ENCODE measurements at places on chromosomes 12 and 14.

GRCh38 chr14:103023881-103024473, 33.4 kb downstream of the CDC42BPB start:
- no peak for DNase-seq

GRCh38 chr12:115232455-115233156, 548.6 kb upstream of the TBX3 start:
- no peak for DNase-seq

DNA sequence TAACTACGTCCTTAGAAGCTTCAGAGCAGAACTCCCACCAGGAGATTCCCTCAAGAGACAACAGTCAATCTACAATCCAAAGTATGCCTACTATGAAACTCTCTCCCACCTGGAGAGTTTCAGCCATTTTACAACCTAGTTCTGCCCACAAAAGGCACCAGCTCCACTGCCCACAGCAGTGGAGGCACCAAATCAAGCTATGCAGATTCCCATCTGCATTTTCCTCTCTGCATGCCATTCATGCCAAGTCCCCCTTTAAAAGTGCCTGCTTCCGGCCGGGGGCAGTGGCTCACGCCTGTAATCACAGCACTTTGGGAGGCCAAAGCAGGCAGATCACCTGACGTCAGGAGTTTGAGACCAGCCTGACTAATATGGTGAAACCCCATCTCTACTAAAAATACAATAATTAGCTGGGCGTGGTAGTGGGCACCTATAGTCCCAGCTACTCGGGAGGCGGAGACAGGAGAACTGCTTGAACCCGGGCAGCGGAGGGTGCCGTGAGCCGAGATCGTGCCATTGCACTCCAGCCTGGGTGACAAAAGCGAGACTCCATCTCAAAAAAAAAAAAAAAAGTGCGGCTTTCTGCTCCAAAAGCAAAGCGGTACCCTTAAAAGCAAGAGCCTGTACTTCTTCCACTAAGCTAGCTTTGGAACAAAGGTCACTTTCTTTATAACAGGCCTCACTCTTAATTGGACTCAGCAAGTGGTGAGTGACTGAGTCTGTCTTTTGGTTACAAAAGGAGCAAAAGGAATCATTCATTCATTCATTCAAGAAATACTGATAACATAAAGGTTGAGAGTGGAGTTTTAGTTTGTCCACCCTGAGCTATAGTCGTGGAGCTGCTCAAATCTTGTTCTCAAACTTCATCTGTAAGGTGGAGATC, 10.1 kb upstream of the DLGAP5 start:
- DNase-seq = no peak

GRCh38 chr14:53412819-53413675, 259.9 kb upstream of the DDHD1 start:
- DNase-seq = no peak

GRCh38 chr14:39372656-39373055, 59.6 kb downstream of the FBXO33 start:
- DNase-seq = no peak

DNA sequence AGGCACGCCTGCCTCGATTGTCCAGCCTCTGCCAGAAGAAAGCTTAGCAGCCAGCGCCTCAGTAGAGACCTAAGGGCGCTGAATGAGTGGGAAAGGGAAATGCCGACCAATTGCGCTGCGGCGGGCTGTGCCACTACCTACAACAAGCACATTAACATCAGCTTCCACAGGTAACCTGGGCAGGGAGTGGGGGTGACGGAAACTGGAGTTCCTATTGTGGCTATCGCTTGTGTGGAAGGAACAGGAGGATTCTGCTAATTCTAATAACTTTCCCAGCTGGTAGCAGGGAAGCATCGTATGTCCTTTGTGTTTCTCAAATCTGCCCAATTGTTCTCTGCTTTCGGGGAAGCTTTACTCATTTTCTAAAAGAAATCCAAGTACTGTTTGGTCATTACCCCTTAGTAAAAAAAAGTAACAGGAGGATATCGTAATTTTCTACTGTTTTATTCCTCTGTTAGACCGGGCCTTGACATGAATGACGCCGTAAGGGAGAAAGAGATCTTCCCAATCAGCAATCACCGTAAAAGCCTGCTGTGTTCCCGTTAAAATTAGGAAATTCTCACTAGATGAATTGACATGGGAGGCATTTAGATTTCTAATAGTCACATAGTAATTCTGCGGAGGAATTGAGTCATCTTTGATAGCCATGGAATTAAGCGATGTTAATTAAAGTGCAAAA, 449 bp downstream of the THAP2 start:
- no peak for DNase-seq

DNA sequence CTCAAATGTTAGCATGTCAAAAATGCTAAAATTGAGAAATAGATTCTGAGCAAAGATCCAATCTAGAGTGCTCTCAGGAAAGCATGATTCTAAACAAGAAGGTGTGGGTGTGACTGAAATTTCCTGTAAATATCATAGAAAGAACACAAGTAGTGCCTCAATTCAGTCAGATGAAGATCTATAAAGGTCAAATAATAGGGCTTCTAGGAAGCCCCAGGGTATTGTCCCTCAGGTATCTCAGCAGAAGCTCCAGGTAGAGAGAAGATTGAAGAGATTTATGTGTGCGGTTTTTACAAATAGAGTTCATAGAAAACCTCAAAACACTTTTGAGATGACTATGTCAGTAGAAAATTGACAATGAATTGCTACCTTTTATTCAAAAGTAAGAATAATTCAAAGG, 13.0 kb downstream of the KLRD1 start:
- DNase-seq = no peak

DNA sequence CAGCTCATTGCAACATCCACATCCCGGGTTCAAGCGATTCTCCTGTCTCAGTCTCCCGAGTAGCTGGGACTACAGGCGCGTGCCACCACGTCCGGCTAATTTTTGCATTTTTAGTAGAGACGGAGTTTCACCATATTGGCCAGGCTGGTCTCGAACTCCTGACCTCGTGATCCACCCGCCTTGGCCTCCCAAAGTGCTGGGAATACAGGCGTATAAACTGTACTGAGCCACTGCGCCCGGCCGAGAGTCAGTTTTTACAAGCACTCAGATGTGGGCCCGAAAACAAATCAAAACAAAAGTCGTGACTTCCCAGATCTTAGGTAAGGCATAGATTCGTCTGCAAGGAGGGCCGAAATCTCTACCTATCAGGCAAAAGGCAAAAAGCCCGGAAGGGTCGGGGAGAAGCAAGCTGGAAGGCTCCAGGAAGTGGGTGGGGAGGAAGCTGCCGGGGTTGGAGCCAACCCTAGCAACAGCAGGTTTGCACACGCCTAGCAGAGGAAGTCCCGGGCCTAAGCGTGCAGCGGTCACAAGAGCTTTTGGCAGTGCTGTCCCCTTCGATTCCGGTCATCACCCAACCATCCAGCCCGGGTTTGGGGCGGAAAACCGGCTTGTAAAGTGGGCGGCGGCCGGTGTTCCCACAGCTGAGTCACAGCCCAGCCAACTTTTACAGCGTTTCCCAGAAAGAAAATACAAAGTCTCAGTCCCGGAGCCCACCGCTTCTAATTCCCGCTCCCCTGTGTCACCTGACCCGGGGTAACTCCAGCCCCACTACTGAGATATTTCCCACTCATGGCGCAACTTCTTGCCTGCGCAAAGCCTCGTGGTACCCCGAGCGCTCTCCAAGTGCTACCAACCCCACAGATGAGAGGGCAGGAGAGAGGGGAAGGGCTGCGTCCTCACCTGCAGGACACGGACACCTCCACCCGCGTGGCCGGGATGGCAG, 583 bp downstream of the CPNE8 start:
- DNase-seq = peak; percentile 19

- DNase-seq = no peak
These were observed 5.7 kb downstream of the SLC6A13 start for GRCh38 chr12:256958-257357.

- DNase-seq = no peak
These were observed 191.7 kb downstream of the TMX1 start for GRCh38 chr14:51431741-51432140.

- DNase-seq = peak; percentile 37
These were observed 17.3 kb upstream of the YY1 start for GRCh38 chr14:100221533-100222223.

DNA sequence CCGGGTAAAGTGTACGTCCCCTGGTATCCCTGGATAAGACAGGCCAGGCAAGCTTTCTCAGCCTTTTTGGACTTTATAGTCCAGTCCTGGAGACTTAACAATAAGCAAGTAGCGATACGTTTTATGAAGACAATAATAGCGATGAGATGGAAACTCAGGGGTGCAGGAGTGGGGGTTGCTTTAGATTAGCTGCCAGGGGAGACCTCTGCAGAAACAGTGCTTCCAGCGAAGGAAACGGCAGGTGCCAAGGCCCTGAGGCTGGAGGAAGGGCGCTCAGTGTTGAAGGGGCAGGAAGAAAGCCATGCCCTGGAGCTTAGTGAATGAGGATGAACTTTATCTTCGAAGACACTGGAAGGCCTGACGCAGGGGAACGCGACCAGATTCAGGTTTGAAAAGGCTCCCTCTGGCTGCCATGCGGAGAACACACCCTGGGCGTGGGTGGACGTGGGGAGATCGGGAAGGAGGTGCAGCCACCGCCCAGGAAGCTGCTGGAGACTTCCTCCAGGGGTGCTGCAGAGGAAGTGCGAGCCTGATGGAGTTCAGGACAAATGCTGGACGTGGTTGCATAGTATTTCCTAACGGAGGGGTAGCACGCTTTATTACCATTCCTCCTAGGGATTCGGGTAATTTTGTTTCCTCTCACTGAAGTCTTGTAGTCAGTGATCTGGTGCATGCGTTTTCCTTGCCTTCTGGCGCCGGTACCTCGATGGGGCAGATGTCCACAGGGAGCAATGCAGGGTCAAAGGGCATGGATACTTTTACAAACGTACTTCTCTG, 26.1 kb upstream of the UBC start:
- DNase-seq = peak; percentile 62

GRCh38 chr12:18320036-18320617, 58.8 kb downstream of the PIK3C2G start:
- DNase-seq = no peak

DNA sequence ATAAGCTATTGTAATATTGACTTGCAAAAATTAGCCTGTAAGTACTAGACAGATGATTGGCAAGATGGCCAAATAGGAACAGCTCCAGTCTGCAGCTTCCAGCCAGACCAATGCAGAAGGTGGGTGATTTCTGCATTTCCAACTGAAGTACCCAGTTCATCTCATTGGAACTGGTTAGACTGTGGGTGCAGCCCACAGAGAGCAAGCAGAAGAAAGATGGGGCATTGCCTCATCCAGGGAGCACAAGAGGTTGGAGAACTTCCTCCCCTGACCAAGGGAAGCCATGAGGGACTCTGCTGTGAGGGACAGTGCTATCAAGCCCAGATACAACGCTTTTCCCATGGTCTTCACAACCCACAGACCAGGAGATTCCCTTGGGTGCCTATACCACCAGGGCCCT, 16.0 kb upstream of the SPATA7 start:
- DNase-seq = no peak

DNA sequence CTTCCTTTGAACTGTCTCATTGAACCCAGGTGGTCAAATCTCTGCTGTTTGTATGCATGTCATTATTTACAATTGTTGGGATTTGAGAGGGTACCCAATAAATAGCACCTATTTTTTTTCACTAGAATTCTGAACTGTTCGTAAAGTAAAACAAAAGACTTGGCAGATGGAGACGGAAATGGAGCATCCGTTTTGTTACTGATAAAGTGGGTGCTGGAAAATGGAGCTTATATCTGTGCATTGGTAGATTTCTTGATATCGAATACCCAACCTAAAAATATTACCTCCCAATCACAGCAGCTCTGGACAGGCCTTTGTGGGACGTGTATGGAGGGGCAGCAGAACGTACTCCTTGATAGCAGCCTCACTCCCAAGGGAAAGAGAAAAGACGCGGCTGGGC, 224.4 kb downstream of the C12orf75 start:
- DNase-seq = no peak

GRCh38 chr12:94831081-94831751, 172.3 kb downstream of the NDUFA12 start:
- peak; percentile 40 for DNase-seq

DNA sequence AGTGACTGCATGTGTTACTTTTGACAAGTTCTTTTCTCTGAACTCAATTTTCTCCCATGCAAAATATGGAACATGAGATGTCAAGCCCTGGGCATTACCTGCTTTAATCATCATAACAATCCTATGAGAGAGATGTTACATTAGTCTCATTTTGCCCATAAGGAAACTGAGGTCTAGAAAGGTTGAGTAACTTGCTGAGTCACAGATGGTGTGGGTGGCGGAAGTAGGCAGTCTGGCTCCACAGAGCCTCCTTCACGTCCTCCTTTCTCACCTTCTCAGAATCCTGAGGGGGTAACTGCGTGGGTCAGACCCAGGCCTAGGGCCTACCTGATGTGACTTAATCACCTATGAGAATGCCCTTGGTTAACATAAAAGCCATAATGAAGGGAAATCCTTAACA, 50.7 kb downstream of the TMTC1 start:
- DNase-seq = no peak

DNA sequence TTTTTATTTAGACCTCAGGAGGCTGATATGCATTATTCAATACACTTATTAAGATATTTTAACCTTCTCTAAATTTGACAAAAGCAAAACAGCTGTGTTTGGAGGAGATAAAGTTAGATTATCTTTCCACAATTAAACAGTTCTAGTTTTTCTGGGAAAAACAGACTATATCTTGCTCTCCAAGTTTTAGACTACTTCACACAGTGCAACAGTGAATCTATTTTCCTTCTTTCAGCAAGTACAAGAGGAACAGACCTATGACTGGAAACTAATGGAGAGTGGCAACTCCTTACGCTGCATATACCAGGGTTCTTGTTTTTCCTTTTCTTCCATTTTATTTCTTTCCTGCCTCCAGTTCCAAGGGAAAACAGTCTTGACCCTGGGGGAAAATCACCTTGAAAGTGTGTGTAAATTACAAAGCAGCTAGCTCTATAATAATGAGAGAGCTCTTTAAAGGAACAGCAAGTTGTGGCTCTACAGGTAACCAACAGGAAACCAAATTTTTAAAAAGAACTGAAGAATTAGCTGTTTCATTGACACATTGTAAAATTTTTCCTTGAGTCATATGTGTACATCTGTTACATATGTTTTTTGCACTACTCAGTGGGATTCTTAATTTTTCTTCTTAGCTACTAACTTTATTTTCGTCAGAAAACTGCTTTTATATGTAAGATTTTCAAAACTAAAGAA, 27.4 kb downstream of the DNM1L start:
- DNase-seq = no peak

GRCh38 chr14:58650857-58651256, 13.1 kb downstream of the DACT1 start:
- DNase-seq = no peak

GRCh38 chr12:120546050-120546386, 11.9 kb downstream of the RNF10 start:
- no peak for DNase-seq
